Lung (tissue), 17 donors: ENCODE measurements at places on chromosomes 1 and 21. TPM values are rescaled to one million over a fixed set of nuclear protein-coding genes. Genes with fewer than 3 reads are reported as not detected.

MECR gene
- total RNA-seq, result 30.1 TPM

FCRLB gene
- total RNA-seq, result 0.86 TPM

HAX1 gene
- total RNA-seq, result 86.8 TPM

DNA sequence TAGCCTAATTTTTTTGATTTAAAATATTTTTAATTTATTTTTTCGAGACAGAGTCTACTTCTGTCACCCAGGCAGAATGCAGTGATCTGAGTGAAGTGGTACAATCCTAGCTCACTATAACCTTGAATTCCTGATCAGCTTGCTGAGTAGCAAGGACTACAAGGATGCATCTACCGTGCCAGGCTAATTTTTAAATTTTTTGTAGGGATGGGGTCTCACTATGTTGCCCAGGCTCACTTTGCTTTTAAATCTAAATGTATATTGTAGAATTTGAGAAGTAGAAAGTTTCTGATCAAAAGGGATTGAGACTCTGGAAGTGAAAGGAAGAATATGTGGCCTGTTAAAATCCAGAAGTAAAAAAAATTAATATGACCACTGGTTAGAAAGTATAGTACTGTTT lies 1.6 kb downstream of the STX12 start:
- H3K36me3 ChIP-seq, result peaks cover 4% of the 10 kb centered on the region
- DNase-seq, result no peak
- H3K4me3 ChIP-seq, result no peak overlapping the region
- H3K4me1 ChIP-seq, result peaks cover 11% of the 10 kb centered on the region

DNA sequence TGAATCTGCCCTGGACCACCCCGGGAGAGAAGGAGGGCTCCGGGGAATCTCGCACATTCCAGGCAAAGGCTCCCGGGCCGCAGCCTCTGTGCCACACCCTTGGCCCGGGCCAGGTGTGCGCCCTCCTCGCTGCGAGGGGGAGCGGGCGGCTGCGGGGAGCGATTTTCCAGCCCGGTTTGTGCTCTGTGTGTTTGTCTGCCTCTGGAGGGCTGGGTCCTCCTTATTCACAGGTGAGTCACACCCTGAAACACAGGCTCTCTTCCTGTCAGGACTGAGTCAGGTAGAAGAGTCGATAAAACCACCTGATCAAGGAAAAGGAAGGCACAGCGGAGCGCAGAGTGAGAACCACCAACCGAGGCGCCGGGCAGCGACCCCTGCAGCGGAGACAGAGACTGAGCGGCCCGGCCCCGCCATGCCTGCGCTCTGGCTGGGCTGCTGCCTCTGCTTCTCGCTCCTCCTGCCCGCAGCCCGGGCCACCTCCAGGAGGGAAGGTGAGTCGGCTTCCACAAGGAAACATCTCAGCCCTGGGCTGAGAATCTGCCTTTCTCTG lies at the start of gene LAMC2:
Gene LAMC2 (plus strand): TSS at position 324 of the 550 bp plus-strand sequence. CDS start 89 bp downstream, at position 413.
- peak within 1 kb of the TSS; percentile 88 for H3K27ac ChIP-seq
- no peak within 1 kb of the TSS for H3K4me3 ChIP-seq
- H3K36me3 ChIP-seq, result no peaks in the 10 kb centered on the region
- H3K27me3 ChIP-seq, result no peaks in the 10 kb centered on the region
- peaks cover 2% of the 10 kb centered on the region for H3K4me1 ChIP-seq

GRCh38 chr1:218804014-218804785 lies 369.5 kb upstream of the LYPLAL1 start:
- no peaks in the 10 kb centered on the region for H3K27me3 ChIP-seq
- no peaks in the 10 kb centered on the region for H3K4me1 ChIP-seq
- H3K36me3 ChIP-seq, result no peaks in the 10 kb centered on the region
- H3K4me3 ChIP-seq, result no peak overlapping the region
- no peak for DNase-seq

DNA sequence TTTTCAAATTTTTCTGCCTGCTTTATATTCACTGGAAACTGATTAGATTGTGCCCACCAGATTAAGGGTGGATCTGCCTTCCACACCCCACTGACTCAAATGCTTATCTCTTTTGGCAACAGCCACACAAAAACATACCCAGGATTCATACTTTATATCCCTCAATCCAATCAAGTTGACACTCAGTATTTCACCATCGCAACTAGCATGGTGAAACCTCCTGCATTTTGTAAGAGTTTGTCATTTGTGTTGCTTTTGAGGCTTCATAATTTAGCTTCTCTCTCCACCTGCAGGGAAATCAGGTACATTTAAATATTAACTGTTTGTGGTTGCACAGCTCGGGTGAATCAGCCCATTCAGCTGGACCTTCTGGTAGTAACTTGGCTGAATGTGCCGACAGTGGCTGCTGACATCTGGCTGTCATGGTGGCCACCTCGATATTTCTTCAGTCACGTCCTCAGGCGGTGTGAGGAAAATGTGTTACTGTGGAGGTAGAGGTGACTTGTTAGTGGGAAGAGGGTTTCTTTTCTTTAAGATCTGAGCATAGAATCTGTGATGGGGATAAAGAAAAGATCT lies 224.0 kb downstream of the PTBP2 start:
- no peaks in the 10 kb centered on the region for H3K36me3 ChIP-seq
- no peak overlapping the region for H3K4me3 ChIP-seq
- no peak for DNase-seq
- peaks cover 6% of the 10 kb centered on the region for H3K4me1 ChIP-seq

GRCh38 chr1:50724626-50725286 lies 235.3 kb downstream of the FAF1 start:
- H3K27me3 ChIP-seq, result no peaks in the 10 kb centered on the region
- H3K27ac ChIP-seq, result no peak overlapping the region
- H3K4me1 ChIP-seq, result no peaks in the 10 kb centered on the region
- H3K4me3 ChIP-seq, result no peak overlapping the region

DNA sequence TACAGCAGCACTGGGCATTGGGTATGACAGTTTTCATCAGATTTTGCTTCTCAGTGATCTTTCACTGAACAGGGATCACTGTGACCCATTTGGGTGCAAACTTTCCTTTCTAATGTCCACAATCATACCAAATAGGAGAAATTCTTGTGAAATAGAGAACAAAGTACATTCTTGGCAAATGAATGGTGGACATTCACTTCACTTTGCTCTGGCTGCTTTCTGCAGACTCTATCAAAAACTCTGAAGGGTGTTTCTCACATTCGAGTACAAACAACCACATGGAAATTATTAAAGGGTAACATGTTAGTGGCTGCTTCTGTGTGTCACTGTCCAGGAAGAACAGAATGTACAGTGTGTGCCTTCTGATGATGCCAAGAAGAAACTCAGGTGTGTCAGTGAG lies 61.9 kb upstream of the ADAM30 start:
- no peak for DNase-seq
- H3K4me1 ChIP-seq, result no peaks in the 10 kb centered on the region
- no peak overlapping the region for H3K27ac ChIP-seq
- H3K27me3 ChIP-seq, result no peaks in the 10 kb centered on the region

MRPL24 gene
- total RNA-seq, result 65.4 TPM

DNA sequence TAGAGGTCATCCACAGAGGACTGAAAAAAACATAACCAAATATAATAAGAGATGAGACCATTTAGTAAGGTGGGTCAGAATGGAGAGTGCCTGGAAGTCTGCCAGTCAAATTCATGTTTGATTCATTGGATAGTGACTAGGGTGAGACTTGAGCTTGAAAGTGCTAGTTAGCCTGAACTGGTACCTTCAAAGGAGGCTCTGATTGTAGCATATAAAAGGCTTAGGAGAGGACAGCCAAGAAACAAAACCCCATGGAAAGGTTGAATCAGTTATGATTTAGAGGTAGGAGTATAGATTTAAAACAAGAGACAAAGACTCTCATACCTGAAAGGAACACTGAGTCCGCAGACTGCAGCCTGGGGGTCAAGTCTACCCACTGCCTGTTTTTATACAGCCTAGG lies 44.4 kb upstream of the LRRC8C start:
- no peak overlapping the region for H3K4me3 ChIP-seq
- H3K4me1 ChIP-seq, result no peaks in the 10 kb centered on the region
- DNase-seq, result no peak

GRCh38 chr1:84632137-84632536 lies 57.9 kb upstream of the CTBS start:
- H3K4me3 ChIP-seq, result no peak overlapping the region
- no peak for DNase-seq
- no peaks in the 10 kb centered on the region for H3K27me3 ChIP-seq

DNA sequence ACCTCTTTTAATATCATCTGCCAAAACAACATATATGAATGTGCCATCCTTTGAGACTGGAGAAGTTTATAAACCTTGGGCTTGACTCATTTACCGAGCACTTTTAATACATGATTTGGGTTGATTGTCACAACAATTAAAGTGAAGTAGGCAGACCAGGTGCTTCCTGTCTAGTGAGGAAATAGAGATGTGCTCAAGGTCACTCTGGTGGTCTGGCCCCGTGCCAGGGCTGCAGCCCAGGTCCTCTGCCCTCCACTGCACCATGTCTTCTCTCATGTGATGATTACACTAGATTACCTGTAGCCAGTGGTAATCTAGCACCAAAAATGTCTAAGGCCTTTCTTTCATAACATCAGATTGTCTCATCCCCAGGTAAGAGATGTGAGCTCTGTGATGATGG lies 61.8 kb upstream of the LAMC2 start:
- no peak overlapping the region for H3K4me3 ChIP-seq
- no peak for DNase-seq
- peaks cover 16% of the 10 kb centered on the region for H3K4me1 ChIP-seq
- peaks cover 77% of the 10 kb centered on the region for H3K36me3 ChIP-seq

DNA sequence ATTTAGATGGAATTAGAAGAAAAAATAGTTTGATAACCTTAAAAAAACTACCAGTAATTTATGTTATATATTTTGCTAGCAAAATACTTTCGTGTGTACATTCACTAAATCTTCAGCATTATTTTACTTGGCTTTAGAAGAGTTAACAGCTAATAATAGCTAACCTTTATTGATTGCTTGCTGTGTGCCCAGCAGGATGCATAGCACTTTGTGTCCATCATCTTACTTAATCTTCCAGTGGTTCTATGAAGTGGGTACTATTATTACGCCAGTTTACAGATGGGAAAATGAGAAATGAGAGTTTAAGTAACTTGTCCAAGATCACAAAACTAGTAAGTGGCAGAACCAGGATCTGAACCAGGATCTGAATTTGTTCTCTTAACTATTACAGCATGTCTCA lies 41.7 kb upstream of the GPR25 start:
- no peak overlapping the region for H3K4me3 ChIP-seq
- no peaks in the 10 kb centered on the region for H3K27me3 ChIP-seq
- no peaks in the 10 kb centered on the region for H3K4me1 ChIP-seq
- no peak overlapping the region for H3K27ac ChIP-seq
- no peak for DNase-seq

GRCh38 chr1:234704106-234704887 lies 94.3 kb upstream of the IRF2BP2 start:
- H3K4me3 ChIP-seq, result no peak overlapping the region
- H3K27me3 ChIP-seq, result no peaks in the 10 kb centered on the region
- DNase-seq, result no peak
- H3K27ac ChIP-seq, result no peak overlapping the region
- no peaks in the 10 kb centered on the region for H3K36me3 ChIP-seq

DNA sequence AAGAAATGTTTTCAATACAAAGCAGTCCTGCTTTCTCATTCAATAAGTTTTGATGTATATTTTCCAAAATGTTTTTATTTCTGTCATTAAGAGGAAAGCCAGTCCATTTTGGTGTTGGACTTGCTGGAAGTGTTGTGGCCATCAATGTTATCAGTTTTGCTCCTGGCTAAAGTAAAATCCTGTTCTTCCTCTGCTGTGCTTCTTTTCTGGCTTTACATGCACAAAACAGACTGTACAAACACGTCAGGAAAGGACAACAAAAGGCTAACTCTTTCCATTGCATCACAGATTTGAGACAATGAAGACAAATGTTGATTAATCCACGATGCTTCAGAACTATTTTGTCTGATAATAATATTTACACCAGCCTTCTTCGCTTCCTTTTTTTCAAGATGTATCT lies 735.4 kb downstream of the LTN1 start:
- H3K27me3 ChIP-seq, result no peaks in the 10 kb centered on the region
- no peak overlapping the region for H3K27ac ChIP-seq
- peaks cover 7% of the 10 kb centered on the region for H3K4me1 ChIP-seq
- H3K36me3 ChIP-seq, result no peaks in the 10 kb centered on the region

GRCh38 chr1:18447509-18448220 lies 33.1 kb upstream of the KLHDC7A start:
- no peak overlapping the region for H3K4me3 ChIP-seq
- DNase-seq, result no peak
- H3K27ac ChIP-seq, result no peak overlapping the region
- no peaks in the 10 kb centered on the region for H3K36me3 ChIP-seq
- no peaks in the 10 kb centered on the region for H3K27me3 ChIP-seq
- H3K4me1 ChIP-seq, result peaks cover 2% of the 10 kb centered on the region

- H3K27ac ChIP-seq, result no peak overlapping the region
- H3K4me3 ChIP-seq, result no peak overlapping the region
- H3K27me3 ChIP-seq, result no peaks in the 10 kb centered on the region
- no peaks in the 10 kb centered on the region for H3K36me3 ChIP-seq
- no peak for DNase-seq
Observed at GRCh38 chr1:14110040-14110439, 410.1 kb downstream of the PRDM2 start.
